ENCODE measurements at places on chromosomes 7 and 10. TPM values are rescaled to one million over a fixed set of nuclear protein-coding genes. Genes with fewer than 3 reads are reported as not detected.

Gene FAM204A
- total RNA-seq, result 61.5 TPM

Gene NUTM2E
- 0.39 TPM for total RNA-seq

Gene METTL2B
- 25.0 TPM for total RNA-seq

Gene ZNF212
- total RNA-seq, result 11.5 TPM

Gene TRIM74
- total RNA-seq, result 0.52 TPM

Gene DDIT4
- 153 TPM for total RNA-seq

Gene TEX47
- not detected for total RNA-seq

Gene ADIRF
- not detected for total RNA-seq

Gene SEMA3C
- 76.0 TPM for total RNA-seq

Measured in A549 treated with DMSO at 1 μM for 4 hours (cell line).